Breast epithelium (tissue), 4 donors: ENCODE measurements at places on chromosomes 3 and 15. TPM values are rescaled to one million over a fixed set of nuclear protein-coding genes. Genes with fewer than 3 reads are reported as not detected.

SYNPR gene
- not detected for total RNA-seq

CHD2 gene
- total RNA-seq = 137 TPM

SNX33 gene
- total RNA-seq = 42.7 TPM

TUSC7 gene
- total RNA-seq = not detected

CDCP1 gene
- 1.9 TPM for total RNA-seq

CFAP100 gene
- total RNA-seq = not detected

PPM1L gene
- 136 TPM for total RNA-seq

FSTL1 gene
- total RNA-seq = 225 TPM

TMCO5A gene
- not detected for total RNA-seq

SLC27A2 gene
- 0.96 TPM for total RNA-seq

SPATA12 gene
- not detected for total RNA-seq

TKT gene
- total RNA-seq = 130 TPM

EFHB gene
- total RNA-seq = not detected

RFT1 gene
- 9.5 TPM for total RNA-seq

FAM227B gene
- 1.3 TPM for total RNA-seq

WDR76 gene
- total RNA-seq = 4.6 TPM

CGNL1 gene
- total RNA-seq = 24.9 TPM

PEX11A gene
- total RNA-seq = 64.2 TPM

ATP13A5 gene
- 2.3 TPM for total RNA-seq

DZIP1L gene
- total RNA-seq = 25.3 TPM

MYO5C gene
- total RNA-seq = 71.3 TPM

C3orf20 gene
- total RNA-seq = 0.15 TPM

C3orf22 gene
- total RNA-seq = not detected

RAD51 gene
- not detected for total RNA-seq

CCDC12 gene
- 50.2 TPM for total RNA-seq

GP9 gene
- total RNA-seq = not detected

POLR2H gene
- 99.5 TPM for total RNA-seq

CCR1 gene
- total RNA-seq = 15.0 TPM

SPTSSB gene
- 0.16 TPM for total RNA-seq

RBPMS2 gene
- total RNA-seq = 1.9 TPM

RARRES1 gene
- 3.5 TPM for total RNA-seq

SI gene
- total RNA-seq = not detected

CLPX gene
- 71.9 TPM for total RNA-seq

NEIL1 gene
- total RNA-seq = 101 TPM

UCN2 gene
- total RNA-seq = 0.44 TPM

LOXL1 gene
- 11.3 TPM for total RNA-seq

FAM107A gene
- total RNA-seq = 31.9 TPM

CCR8 gene
- not detected for total RNA-seq

ABCF3 gene
- total RNA-seq = 59.4 TPM
